ENCODE measurements at places on chromosomes 6 and 20.
A peak's percentile ranks its signal among the peaks of the same experiment; 100 is the strongest.

- DNase-seq, result no peak
Observed at GRCh38 chr20:9444921-9445320, 69.5 kb upstream of the LAMP5 start.

GRCh38 chr6:163263196-163263595, 151.3 kb upstream of the QKI start:
- DNase-seq, result peak; percentile 57

- no peak for DNase-seq
Observed at GRCh38 chr6:78909391-78909790, 42.0 kb downstream of the IRAK1BP1 start.

DNA sequence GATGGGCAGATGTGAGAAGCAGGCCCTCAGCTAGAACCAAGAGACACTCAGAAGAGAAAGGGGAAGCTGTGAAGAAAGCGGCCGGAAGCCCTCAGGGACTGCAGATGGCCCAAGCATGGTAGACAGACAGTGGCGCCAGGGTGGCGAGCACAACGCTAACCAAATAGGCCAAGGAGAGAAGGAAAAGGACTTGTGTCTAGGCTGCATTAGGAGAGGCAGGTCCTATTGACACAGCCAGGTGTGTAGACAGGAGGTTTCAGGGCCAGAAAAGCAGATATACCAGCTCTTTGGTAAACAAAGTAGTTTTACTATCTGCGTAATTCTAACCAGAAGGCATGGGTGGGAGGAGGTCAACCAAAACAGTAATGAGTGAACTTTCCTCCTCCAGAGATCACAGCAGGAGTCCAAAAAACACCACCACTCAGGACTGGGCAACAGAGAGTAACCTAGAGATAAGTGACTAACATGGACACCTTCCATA, 15.8 kb upstream of the MAP7 start:
- peak; percentile 67 for DNase-seq

DNA sequence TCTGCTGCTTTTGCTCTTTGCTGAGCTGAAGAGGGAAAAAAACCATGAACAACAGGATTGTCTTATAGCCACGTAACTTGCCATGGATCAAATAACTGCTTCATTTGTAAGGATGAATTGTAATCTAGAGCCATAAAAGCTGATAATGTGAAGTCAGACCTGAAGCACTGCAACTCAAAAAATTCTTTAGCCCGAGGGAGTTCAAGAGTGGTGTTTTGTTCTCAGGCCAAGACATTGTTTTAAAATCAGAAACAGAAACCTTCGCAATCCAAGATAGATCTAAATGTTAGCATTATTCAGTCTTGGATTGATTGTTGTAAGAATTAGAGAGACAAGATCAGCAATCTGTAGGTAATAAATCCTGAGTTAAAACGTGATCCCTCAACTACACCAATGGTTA, at the start of gene TRAPPC3L:
TRAPPC3L (minus strand) TSS at position 34 of the 400 bp plus-strand sequence. CDS start 170 bp downstream, outside the sequence.
- DNase-seq, result no peak

DNA sequence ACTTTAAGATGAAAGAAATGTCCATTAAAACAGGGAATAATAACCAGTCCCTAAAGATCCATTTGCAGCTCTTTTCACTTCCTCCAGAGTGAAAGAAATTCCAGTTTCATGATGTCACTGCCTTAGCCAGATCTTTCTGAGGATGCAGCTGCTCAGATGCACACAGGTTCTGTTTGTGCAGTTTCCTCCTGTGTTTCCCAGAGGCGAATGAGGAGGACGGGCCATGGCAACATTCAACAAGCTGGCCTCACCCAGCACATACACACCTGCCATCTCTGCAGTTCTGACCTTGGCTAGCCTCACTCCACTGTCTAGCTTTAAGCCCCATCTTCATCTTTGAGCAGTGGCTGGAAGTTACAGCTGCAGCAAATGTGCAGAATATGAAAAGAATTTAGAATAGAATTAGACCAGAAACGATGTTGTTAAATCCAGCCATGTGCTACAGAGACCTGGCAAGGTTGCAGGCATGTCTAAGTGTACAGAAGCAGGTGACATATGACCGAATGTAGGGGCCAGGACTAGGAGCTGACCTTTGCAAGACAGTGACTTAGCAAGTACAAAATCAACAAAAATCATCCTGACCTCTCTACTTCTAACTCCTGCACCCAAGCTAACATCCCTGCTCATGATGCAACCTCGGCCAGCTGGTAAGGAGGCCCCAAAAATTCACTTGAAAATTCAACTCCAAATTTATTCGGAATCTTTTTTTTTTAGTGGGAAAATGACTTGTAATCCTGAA, 35.0 kb downstream of the FAM50B start:
- DNase-seq, result peak; percentile 84

- peak; percentile 55 for DNase-seq
Observed at GRCh38 chr6:116483616-116484015, 22.4 kb downstream of the CALHM6 start.

- DNase-seq, result peak; percentile 91
Observed at GRCh38 chr6:4647414-4648365, 128.5 kb upstream of the CDYL start.

- DNase-seq, result no peak
Observed at GRCh38 chr6:161890133-161890831, 616.4 kb upstream of the AGPAT4 start.

GRCh38 chr6:90072501-90072900, 178.2 kb downstream of the GJA10 start:
- no peak for DNase-seq

DNA sequence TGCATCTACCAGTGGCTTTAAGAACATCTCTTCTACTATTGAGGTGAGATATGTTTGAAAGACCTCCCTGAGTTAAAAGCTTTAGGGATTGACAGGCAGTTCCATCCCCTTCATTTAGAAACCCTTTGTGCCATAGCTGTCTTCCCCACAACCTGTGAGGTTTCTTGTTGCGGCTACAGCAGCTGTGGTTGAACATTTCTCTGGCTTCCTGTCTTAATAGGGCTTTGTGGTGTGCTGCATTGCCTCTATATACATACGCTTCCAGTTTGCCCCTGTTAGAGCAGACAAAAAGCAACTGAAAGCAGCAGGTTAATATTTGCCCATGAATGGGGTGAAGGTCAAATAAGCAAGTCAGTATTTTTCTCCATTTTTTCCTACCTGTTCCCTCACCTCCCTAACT, 210.2 kb downstream of the TMEM200A start:
- DNase-seq, result no peak

DNA sequence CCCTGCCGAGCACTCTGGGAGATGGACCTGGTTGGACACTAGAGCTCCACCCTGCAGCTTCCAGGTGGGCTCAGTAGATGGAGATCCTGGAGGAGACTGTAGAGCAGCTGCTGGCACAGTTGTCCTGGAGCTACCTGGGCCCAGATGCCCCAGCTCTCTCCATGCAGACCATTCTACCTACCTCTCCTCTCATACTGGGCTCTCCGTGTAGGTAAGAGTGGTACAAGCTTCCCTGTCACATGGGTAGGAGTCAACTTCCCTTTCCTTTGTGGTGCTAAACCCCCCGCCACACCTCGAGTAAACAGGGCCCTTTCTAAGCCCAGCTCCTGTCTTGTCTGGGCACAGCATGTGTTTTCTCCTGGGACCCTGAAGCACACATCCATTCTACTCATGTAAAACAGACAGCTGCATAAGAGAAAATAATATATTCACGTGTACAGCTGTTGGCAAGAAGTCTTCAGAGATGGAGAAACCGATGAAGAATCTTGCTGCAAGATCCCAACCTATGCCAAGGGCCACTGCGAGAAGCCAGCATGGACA, 108.1 kb upstream of the DUSP22 start:
- no peak for DNase-seq

GRCh38 chr6:47679322-47679906, 19.0 kb upstream of the ADGRF4 start:
- DNase-seq, result no peak

GRCh38 chr6:139474145-139475108, 100.0 kb upstream of the CITED2 start:
- peak; percentile 88 for DNase-seq

DNA sequence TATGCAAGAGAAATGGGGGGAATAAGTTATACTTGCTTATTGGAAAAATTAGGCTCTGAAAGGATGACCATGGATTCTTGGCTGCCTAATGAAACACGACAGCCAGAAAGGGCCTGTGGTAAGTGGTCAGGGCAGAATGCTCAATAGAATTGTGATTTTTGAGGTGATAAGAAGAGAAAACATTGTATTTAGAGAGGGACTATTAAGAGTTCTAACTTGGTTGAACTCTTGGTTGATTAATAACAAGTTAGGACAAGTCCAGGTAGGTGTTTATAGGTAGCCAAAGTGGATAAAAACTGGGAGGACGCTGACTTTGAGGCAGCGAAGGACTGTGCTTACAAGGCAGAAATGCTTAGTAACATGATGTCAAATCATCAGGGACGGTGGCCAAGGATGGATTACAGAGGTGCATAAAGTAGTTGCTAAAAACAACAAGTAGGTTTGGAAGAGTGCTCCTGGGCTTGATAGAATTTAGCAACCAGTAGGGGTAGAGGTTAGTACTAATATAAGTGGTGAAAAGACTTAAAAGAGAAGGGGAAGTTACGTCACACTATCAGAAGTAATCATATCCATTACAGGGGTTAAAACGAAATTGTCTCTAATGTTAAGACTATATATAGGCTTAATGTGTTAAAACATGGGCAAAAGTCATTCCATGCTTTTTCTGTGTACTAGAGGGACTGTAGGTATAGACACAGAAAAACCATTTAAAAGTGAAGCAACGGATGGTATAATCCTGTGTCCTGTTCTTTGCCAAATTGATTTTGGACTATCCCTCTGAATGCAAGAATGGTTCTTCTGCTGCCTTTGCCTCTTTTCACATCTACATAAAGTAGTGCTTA, 98.6 kb downstream of the EYA4 start:
- no peak for DNase-seq

GRCh38 chr6:149988550-149989346, 25.0 kb downstream of the ULBP1 start:
- DNase-seq, result no peak

GRCh38 chr6:33983721-33984465, 162.0 kb downstream of the GRM4 start:
- DNase-seq, result no peak

DNA sequence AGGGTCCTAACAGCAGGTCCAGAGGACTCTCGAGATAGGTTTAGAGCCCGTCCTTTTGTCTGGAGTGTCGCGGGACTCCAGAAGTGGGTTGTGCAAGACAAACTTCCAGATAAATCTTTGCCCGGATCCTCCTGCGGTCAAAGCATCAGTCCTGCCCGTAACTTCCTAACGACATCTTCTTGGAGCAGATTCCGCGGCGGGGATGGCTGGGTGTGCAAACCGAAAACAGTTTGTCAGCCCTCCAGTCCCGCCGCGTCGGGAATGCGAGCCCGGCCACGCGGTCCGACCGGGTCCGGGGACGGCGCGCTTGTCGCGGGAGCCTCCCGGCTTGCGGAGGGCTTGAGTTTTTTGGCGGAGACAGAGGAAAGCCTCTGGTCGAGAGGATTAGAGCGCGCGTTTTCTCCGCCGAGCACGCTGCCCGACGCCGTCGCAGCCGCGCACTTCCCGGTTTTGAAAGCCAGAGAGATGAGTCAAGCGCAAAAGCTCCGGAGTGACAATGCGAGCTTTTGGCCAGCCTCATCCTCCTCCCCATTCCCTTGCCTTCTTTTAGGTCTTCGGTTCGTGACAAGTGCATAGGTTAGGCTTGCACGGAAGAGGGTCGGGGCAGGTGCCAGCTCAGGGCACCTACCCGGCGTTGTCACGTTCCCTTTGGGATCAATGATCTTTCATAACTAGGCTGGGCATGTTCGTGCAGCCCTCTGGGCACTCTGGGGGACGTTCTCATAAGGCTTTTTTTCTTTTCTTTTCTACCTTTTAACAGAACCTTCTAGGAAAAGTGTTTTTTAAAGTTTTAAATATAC, 91.3 kb upstream of the PRDM1 start:
- peak; percentile 79 for DNase-seq

DNA sequence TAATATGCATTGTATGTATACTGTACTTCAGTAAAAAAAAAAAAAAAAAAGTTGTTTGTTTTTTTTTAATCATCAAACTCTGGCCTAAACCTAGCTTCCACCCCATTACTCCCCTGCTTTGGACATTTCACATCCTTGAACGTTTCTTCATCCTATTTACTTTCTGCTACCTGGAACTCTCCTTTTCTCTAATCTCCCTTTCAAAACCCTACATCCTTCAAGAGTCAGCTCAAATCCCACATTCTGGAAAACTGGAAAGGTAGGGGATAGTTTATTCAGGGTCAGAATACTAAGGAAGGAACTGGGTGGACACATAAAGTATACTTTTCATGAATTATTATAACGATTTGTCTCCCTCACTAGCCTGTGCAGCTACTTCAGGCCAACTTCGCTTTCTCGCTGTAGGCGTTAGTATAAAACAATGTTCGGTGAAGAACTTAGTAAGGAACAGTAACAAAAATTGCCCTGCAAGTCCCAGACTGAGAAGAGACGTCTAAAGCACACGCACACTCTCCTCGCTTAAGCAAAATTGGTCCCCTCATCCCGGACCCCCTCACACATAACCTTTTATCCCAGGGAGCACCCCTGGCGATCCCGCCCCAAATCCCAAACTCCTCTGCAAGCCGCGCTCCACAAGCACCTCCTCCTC, 775 bp downstream of the PIGU start:
- DNase-seq, result no peak

GRCh38 chr20:44642203-44643153, 9.0 kb downstream of the ADA start:
- peak; percentile 91 for DNase-seq

GRCh38 chr6:13175087-13175486, 153.2 kb downstream of the TBC1D7 start:
- DNase-seq, result no peak

DNA sequence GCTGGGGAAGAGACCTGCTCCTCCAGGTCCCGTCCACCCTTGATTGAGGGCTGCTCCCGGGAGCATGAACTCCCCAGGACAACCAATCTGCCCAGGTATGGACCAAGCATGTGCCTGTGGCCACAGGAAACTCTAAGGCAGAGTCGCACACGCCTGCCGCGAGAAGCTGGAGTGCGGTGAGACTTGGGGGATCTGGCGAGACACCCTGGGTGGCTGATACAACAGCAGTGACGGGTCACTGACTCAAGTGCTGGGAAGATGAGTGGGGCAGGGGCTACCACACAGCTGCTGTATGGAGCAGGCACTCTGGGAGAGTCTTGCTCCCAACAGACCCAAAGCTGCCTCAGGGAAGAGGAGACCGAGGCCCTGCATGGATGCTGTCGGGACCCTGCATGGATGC, 40.1 kb downstream of the BFSP1 start:
- DNase-seq, result no peak

DNA sequence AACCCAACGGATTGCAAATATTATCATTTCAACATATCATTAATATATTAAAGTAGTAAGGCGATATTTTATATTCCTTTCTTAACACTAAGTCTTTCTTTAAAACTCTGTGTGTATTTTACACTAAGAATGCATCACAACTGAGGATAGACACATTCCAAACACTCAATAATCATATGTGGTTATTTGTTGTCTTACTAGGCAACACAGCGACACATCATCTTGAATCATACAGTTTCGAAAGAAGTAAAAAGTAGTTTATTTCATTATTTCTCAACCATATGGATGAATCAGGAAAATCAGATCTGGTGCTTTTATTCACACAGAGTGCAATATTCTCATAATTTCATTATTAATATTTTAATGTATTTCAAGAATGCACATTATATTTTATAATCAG, 662.4 kb downstream of the EPHA7 start:
- no peak for DNase-seq

- DNase-seq, result no peak
Observed at GRCh38 chr20:41141153-41141815, 3.9 kb downstream of the PLCG1 start.

GRCh38 chr20:33524261-33524660, 34.4 kb downstream of the CBFA2T2 start:
- DNase-seq, result no peak

GRCh38 chr6:106356378-106356777, 4.1 kb upstream of the CRYBG1 start:
- DNase-seq, result no peak

All from stomach (tissue), 19 donors.